ENCODE measurements at places on chromosomes 3 and 15.

DNA sequence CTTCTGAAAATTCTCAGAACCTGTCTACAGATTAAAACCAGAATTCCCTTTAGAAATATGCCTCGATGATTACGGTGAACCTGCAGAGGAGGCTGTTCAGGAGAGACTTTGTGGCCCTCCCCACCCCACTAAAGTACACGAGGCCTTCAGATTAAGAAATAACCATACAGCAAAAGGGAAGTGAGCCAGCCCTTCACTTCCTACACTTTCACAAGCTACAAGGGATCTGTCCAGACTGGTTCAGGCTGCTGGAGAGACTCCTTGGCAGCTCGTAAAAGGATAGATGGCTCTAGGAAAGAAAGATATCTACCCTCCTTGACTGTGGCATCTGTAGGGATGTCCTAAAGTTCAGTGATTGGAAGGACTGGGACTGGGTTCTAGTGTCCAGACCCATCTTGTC, 102.6 kb downstream of the ALDH1A2 start:
- DNase-seq, result no peak

DNA sequence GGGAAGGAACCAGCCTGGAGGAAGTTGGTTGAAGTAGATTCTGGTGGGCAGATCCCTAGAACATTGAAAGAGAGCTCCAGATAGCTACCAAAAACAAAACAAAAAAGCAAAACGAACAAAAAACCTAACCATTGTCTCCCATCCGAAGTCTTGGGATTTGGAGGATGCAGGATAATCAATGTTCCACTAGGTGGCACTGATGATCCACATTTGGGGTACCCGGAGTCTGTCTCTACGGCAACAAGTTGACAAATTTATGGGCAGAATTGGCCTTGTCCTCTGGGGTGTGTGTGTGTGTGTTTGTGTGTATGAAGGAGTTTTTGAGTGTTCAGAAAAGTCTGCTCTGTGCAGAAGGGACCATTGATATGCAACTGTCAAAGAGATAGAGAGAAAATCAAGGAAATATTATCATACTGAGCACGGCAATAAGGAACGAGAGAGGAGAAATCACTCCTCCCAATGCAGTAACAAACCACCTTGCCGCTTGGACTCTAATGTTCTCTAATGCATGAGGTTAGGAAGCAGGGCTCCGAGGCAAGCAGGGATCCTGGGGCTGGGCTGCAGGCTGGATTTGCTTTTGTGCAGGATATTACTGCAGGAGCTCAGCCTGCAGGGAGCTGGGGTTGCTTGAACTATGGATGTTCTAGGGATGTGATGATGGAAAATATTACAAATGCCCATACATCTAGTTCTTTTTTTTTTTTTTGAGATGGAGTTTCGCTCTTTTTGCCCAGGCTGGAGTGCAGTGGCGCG, 59.8 kb upstream of the KLHL25 start:
- peak; percentile 72 for DNase-seq

DNA sequence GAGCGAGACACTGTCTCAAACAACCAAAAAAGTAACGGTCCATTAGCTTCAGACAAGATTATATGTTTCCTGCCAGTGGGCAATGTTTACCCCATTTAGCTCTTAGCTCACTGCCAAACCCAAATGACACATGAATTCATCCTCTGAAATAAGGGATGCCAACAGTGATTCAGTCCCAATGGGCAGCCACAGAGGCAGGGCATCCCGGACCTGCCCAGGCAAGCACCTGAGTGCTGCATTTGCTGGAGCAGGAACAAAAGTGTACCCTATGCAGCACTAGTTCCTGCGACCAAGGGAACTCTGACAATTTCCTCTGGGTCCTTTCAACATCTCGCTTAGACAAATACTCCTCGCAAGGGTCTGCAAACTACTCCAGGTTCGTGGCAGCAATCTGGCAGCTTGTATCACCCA, 8.0 kb downstream of the IP6K2 start:
- DNase-seq, result no peak

GRCh38 chr3:146801492-146801891, 196.3 kb upstream of the PLSCR5 start:
- no peak for DNase-seq

DNA sequence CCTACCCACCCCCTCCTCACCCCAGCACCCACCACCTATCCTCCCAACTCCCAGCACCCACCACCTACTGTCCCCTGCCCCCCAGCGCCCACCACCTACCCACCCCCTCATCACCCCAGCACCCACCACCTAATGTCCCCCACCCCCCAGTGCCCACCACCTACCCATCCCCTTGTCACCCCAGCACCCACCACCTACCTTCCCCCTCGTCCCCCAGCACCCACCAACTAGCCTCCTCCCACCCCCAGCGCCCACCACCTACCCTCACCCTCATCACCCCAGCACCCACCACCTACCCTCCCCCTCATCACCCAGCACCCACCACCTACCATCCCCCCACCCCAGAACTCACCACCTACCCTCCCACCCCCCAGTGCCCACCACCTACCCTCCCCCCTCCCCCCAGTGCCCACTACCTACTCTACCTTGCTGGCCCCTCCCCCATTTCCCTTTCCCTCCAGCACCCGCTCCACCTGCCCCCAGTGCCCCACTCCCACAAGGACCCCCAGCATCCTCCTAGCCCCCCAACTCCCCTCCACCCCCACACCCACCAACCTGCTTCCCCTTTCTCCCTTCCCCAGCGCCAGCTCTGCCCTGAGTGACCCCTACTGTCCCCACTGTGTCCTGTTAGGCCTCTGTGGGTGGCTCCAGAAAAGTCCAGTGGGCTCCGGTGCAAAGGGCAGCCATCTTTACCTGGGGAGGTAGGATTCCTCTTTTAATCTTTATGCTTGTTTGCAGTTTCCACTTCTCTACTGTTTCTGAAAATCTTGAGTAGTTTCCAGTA, 1.2 kb downstream of the UROC1 start:
- no peak for DNase-seq

GRCh38 chr3:40299721-40300335, 9.7 kb upstream of the EIF1B start:
- no peak for DNase-seq

DNA sequence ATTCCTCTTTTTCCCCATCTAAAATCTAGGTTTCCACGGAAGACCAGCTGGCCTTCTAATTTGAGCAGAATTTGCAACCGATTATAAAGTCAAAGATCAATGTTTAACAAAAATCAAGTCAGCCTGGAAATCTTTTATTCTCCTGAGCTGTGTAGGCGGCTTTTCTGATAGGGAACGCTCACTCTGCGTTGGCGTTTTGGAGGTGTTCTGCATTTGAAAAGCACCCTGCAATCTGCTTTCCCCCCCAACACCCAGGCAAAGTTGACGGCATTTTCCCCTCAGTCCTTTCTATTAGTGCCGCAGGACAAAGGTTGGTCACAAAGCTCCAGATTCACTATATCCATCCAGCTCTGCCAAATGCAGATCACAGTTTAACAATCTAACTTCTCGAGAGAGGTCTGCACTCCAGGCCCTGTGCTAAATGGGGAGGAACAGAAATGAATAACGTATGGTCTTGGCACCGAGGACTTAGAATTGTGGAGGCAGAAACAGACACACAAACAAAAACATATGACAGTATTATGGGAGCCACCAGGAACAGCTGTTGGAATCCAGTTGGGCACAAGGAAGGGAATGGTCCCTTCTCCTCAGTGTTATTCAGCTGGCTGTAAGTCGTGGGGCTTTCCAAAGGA, 50.4 kb upstream of the LARS2 start:
- no peak for DNase-seq
